ENCODE measurements at places on chromosomes 2 and 18. TPM values are rescaled to one million over a fixed set of nuclear protein-coding genes. Genes with fewer than 3 reads are reported as not detected.

GRCh38 chr2:164711766-164712138 lies 90.5 kb upstream of the GRB14 start:
- H3K27me3 ChIP-seq: no peaks in the 10 kb centered on the region
- no peak for DNase-seq
- H3K27ac ChIP-seq: no peak overlapping the region
- peaks cover 12% of the 10 kb centered on the region for H3K4me1 ChIP-seq
- no peaks in the 10 kb centered on the region for H3K36me3 ChIP-seq

The LHCGR gene
- not detected for total RNA-seq

- DNase-seq: peak; percentile 36
- H3K27ac ChIP-seq: no peak overlapping the region
- no peaks in the 10 kb centered on the region for H3K27me3 ChIP-seq
- H3K36me3 ChIP-seq: no peaks in the 10 kb centered on the region
- peak overlapping the region; percentile 21 for H3K4me3 ChIP-seq
Measured at GRCh38 chr2:165573534-165574461, 104.3 kb downstream of the CSRNP3 start.

DNA sequence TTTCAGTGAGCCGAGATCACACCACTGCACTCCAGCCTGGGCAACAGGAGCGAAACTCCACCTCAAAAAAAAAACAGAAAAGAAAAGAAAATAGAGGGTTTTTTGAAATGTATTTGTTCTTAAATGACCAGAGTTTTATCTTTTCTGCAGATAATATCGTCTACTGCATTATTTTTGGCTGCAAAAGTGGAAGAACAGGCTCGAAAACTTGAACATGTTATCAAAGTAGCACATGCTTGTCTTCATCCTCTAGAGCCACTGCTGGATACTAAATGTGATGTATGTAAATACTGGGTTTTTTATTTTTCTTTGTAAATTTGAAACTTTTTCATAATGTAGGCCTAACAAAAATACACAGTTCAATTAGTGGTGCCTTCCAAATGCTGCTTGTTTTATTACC lies 18.1 kb downstream of the CCNT2 start:
- no peaks in the 10 kb centered on the region for H3K27me3 ChIP-seq
- peaks cover 36% of the 10 kb centered on the region for H3K36me3 ChIP-seq
- H3K4me3 ChIP-seq: no peak overlapping the region
- no peak overlapping the region for H3K27ac ChIP-seq
- DNase-seq: no peak
- H3K4me1 ChIP-seq: peaks cover 11% of the 10 kb centered on the region

DNA sequence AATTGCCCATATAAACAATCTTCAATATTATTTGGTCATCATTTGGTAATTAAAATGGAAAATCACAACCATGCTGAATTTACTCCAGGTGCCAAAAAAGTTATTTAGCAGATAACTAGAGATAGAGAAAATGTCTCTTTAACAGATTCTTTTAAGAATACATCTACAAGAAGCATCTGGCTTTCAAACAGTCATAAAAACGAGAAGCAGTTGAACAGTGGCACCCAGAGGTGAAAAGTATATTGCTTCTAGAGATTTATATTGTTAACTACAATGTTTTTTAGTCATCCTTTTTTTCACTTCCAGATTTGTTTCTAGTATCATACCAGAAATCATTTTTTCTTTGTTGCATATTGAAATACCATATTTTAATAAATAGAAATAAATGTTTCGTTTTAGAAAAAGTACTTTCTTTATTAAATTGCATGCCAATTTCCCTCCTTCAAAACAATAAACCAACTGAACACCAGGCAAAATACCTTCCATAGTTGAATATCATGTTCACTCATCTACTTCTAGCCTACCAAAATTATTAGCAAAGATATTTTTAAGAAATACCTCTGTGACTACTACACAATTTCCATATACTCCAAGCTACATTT lies 65.4 kb upstream of the HNRNPA3 start:
- H3K4me3 ChIP-seq: no peak overlapping the region
- no peak overlapping the region for H3K27ac ChIP-seq

GRCh38 chr2:203675086-203675485 lies 31.4 kb upstream of the CD28 start:
- no peak for DNase-seq
- H3K27ac ChIP-seq: no peak overlapping the region
- H3K4me1 ChIP-seq: no peaks in the 10 kb centered on the region
- no peaks in the 10 kb centered on the region for H3K36me3 ChIP-seq

The PLEKHM3 gene
- 7.7 TPM for total RNA-seq

The SP5 gene
- 0.69 TPM for total RNA-seq

GRCh38 chr2:9754532-9754887 lies 88.8 kb upstream of the TAF1B start:
- no peak overlapping the region for H3K4me3 ChIP-seq
- DNase-seq: no peak
- H3K36me3 ChIP-seq: no peaks in the 10 kb centered on the region
- H3K4me1 ChIP-seq: peaks cover 23% of the 10 kb centered on the region
- H3K27ac ChIP-seq: no peak overlapping the region
- H3K27me3 ChIP-seq: no peaks in the 10 kb centered on the region

The ATOH8 gene
- total RNA-seq: 10.6 TPM

DNA sequence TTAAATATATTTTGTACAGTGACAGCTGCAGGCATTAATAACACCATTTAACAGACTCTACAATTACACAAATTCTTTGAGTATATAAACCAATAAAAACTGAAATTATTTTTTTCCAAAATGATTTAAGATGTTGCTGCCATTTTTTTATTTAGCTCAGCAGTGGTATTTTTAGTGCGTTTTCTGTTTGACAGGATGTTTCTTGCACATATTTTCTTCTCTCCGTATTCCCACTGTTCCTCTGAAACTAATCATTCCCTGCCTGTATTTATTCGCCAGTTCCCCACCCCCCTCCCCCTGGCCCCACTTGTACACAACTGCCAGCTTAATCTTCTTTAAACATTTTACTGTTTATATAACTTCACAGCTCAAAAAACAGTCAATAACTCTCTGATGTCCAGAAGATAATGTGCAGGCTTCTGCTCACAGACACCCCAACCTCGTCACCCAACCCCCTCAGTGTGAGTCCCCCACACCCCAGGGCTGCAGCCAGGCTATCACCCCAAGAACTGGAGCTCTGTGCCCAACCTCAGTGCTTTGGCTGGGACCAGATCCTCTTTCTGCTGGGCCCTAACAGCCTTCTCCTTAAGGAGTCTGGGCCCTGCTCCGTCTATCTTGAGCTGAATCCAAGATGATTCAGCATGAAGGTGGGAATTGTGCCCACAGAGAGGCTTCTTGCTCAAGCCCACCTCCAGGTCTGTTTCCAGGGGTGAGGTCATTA lies 41.6 kb upstream of the MAP4K4 start:
- H3K27me3 ChIP-seq: no peaks in the 10 kb centered on the region
- peaks cover 5% of the 10 kb centered on the region for H3K4me1 ChIP-seq
- H3K36me3 ChIP-seq: no peaks in the 10 kb centered on the region
- peak; percentile 61 for DNase-seq

GRCh38 chr18:63259567-63260379 lies 59.8 kb downstream of the BCL2 start:
- H3K27ac ChIP-seq: no peak overlapping the region
- no peak for DNase-seq
- peaks cover 6% of the 10 kb centered on the region for H3K4me1 ChIP-seq
- H3K36me3 ChIP-seq: no peaks in the 10 kb centered on the region
- H3K4me3 ChIP-seq: no peak overlapping the region

GRCh38 chr2:186611526-186611925 lies 21.7 kb downstream of the ITGAV start:
- no peak for DNase-seq
- no peaks in the 10 kb centered on the region for H3K36me3 ChIP-seq
- no peak overlapping the region for H3K4me3 ChIP-seq
- no peak overlapping the region for H3K27ac ChIP-seq

- no peaks in the 10 kb centered on the region for H3K27me3 ChIP-seq
- no peak overlapping the region for H3K4me3 ChIP-seq
- no peak overlapping the region for H3K27ac ChIP-seq
- no peak for DNase-seq
- no peaks in the 10 kb centered on the region for H3K36me3 ChIP-seq
Measured at GRCh38 chr2:113039158-113039557, 13.5 kb downstream of the IL36B start.

GRCh38 chr2:189951791-189952535 lies 110.6 kb downstream of the MSTN start:
- H3K27me3 ChIP-seq: no peaks in the 10 kb centered on the region
- no peak overlapping the region for H3K4me3 ChIP-seq
- H3K4me1 ChIP-seq: no peaks in the 10 kb centered on the region

DNA sequence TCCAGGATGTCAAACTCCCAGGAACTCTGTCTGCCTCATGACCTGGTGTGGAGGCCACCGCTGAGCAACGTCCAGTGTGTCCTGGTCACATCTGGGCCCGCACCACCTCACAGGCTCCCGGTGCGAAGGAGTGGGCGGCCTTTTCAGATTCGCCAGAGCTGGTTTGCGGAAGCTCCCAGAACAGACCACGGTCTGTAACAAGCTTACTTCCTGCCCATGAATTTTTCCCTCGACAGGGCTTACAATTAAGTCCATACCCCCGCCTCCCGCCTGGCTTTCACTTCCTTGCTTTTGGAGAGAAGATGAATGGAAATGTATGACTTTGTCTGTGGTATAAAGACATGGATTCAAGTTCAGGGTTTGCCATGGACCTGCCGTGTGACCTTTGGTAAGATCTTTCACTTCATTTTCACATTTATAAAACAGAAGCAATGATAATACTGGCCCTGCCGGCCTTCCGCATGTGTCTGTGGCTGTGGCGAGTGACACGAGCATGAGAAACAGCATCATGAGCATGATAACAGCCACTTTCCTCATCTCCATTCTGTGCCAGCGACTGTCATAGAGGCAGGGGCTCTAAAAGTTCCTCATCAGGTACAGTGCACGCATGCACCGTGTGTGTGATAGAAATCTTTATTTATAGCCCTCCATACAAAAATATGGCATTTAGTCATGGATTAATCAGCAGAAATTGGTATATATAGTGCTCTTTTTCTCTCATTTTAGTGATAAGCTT lies 31.0 kb upstream of the KCNF1 start:
- H3K4me1 ChIP-seq: no peaks in the 10 kb centered on the region
- DNase-seq: no peak
- H3K36me3 ChIP-seq: no peaks in the 10 kb centered on the region
- no peak overlapping the region for H3K4me3 ChIP-seq
- H3K27me3 ChIP-seq: no peaks in the 10 kb centered on the region

The CCDC74B gene
- total RNA-seq: 17.0 TPM

DNA sequence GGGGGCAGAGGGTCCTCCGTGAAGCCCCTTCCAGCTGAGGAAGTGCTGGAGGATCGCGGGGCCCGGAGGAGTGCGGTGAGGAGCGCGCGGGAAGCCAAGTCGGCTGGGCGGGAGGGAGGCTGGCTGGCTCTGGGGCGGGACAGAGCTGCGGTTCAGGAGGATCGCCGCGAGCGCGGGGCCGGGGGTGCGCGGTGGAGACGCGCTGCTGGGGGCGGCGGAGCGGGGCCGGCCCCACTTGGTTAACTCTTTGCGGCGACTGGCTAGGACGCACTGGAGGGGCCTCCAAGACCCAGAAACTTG lies 464 bp downstream of the CYBRD1 start:
- DNase-seq: peak; percentile 38
- no peak overlapping the region for H3K27ac ChIP-seq
- no peaks in the 10 kb centered on the region for H3K36me3 ChIP-seq
- H3K4me3 ChIP-seq: peak overlapping the region; percentile 50
- peaks cover 35% of the 10 kb centered on the region for H3K27me3 ChIP-seq

- no peak overlapping the region for H3K4me3 ChIP-seq
- no peak overlapping the region for H3K27ac ChIP-seq
- H3K4me1 ChIP-seq: no peaks in the 10 kb centered on the region
- H3K36me3 ChIP-seq: no peaks in the 10 kb centered on the region
- H3K27me3 ChIP-seq: no peaks in the 10 kb centered on the region
Measured at GRCh38 chr2:160432633-160433032, 61.0 kb downstream of the RBMS1 start.

DNA sequence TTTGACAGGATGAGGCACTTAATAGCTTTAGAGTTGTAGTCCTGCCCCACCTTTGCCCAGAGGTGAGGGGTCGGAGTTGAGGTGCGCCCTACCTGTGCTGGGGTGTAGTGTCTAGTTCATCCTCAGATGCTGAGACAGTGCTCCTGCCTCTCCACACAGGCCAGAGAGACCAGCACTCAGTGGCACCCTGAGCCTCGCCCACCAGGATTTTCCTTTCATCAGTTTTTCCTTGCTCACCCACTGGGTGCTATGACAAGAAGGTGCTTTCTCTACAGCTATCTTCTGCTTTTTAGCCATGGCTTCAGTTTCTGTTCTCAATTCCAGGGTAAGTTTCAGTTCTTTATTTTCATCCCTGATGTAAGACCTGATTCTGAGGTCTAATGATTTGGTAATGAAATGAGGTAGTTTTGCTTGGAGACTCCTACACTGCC lies 16.8 kb upstream of the TMEM131 start:
- no peaks in the 10 kb centered on the region for H3K36me3 ChIP-seq
- no peak for DNase-seq
- no peaks in the 10 kb centered on the region for H3K27me3 ChIP-seq
- no peak overlapping the region for H3K27ac ChIP-seq

GRCh38 chr18:79372991-79373390 lies 22.7 kb upstream of the NFATC1 start:
- peaks cover 3% of the 10 kb centered on the region for H3K36me3 ChIP-seq
- no peaks in the 10 kb centered on the region for H3K27me3 ChIP-seq
- H3K4me1 ChIP-seq: no peaks in the 10 kb centered on the region
- DNase-seq: no peak
- H3K27ac ChIP-seq: no peak overlapping the region

The MYL12B gene
- 74.8 TPM for total RNA-seq

The OBSL1 gene
- total RNA-seq: 746 TPM

- no peaks in the 10 kb centered on the region for H3K27me3 ChIP-seq
- DNase-seq: peak; percentile 33
- no peaks in the 10 kb centered on the region for H3K36me3 ChIP-seq
- peaks cover 29% of the 10 kb centered on the region for H3K4me1 ChIP-seq
Measured at GRCh38 chr2:195489101-195489500, 167.9 kb upstream of the SLC39A10 start.

DNA sequence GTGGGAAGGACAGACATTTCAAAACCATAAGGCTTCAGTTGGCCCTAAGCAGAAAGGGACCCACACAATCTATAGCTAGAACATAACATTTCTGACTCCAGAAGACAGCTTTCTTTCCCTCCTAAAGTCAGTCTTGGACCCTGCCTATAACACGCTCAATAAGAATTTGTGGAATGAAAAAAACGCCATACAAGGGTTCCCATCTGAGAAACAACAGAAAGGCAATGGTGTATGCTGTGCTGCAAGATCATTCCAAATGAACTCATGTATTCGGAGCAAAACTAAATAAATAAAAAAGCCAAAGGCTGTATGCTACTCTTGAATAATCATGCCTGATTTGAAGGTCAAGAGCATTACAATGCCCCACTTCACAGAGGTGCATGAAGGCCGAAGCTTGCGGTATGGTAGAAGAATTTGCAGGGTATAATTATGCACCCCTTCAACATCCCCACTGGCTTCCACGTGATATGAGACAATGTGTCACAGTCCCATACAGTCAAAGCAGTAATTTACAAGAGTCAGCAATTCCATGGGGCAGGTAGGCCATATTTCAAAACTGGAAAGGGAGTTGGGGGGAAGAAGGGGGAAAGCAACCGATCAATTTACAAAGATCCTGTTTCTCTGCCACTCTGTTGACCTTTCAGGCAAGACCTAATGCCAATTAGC lies 61.4 kb upstream of the SLC14A2 start:
- peaks cover 4% of the 10 kb centered on the region for H3K4me1 ChIP-seq
- no peak overlapping the region for H3K4me3 ChIP-seq
- no peak overlapping the region for H3K27ac ChIP-seq
- H3K36me3 ChIP-seq: no peaks in the 10 kb centered on the region

Data from cardiac muscle cell (in vitro differentiated cells and primary cell).